ENCODE measurements at places on chromosomes 3 and 15. TPM values are rescaled to one million over a fixed set of nuclear protein-coding genes. Genes with fewer than 3 reads are reported as not detected.

Gene ANKUB1
- polyA plus RNA-seq, result not detected

Gene MAP6D1
- 2.6 TPM for polyA plus RNA-seq

Gene COLQ
- polyA plus RNA-seq, result 1.9 TPM

Gene MKRN2
- polyA plus RNA-seq, result 29.8 TPM

Gene PPP1R14D
- not detected for polyA plus RNA-seq

Gene IQCF5
- not detected for polyA plus RNA-seq

Gene GP9
- polyA plus RNA-seq, result not detected

GRCh38 chr3:184759666-184760200 is 47.9 kb upstream of the MAGEF1 start:
- H3K4me3 ChIP-seq, result no peak overlapping the region
- no peaks in the 10 kb centered on the region for H3K27me3 ChIP-seq
- no peaks in the 10 kb centered on the region for H3K36me3 ChIP-seq
- no peak overlapping the region for H3K27ac ChIP-seq
- H3K4me1 ChIP-seq, result peaks cover 2% of the 10 kb centered on the region

GRCh38 chr3:15654891-15655290 is 53.3 kb downstream of the BTD start:
- H3K27ac ChIP-seq, result no peak overlapping the region
- H3K4me3 ChIP-seq, result no peak overlapping the region
- H3K27me3 ChIP-seq, result no peaks in the 10 kb centered on the region
- DNase-seq, result no peak
- no peaks in the 10 kb centered on the region for H3K4me1 ChIP-seq
- H3K36me3 ChIP-seq, result no peaks in the 10 kb centered on the region

- peaks cover 35% of the 10 kb centered on the region for H3K4me1 ChIP-seq
- no peaks in the 10 kb centered on the region for H3K27me3 ChIP-seq
- H3K36me3 ChIP-seq, result no peaks in the 10 kb centered on the region
- no peak for DNase-seq
- H3K4me3 ChIP-seq, result no peak overlapping the region
Measured at GRCh38 chr3:159783780-159784742, 204.6 kb upstream of the IL12A start.

- H3K36me3 ChIP-seq, result no peaks in the 10 kb centered on the region
- H3K27me3 ChIP-seq, result no peaks in the 10 kb centered on the region
- no peak overlapping the region for H3K4me3 ChIP-seq
- no peak overlapping the region for H3K27ac ChIP-seq
Measured at GRCh38 chr3:70606018-70606417, 293.6 kb upstream of the MDFIC2 start.

- H3K4me1 ChIP-seq, result no peaks in the 10 kb centered on the region
- H3K36me3 ChIP-seq, result no peaks in the 10 kb centered on the region
- no peaks in the 10 kb centered on the region for H3K27me3 ChIP-seq
Measured at GRCh38 chr3:116849261-116849688, 139.7 kb downstream of the TUSC7 start.

DNA sequence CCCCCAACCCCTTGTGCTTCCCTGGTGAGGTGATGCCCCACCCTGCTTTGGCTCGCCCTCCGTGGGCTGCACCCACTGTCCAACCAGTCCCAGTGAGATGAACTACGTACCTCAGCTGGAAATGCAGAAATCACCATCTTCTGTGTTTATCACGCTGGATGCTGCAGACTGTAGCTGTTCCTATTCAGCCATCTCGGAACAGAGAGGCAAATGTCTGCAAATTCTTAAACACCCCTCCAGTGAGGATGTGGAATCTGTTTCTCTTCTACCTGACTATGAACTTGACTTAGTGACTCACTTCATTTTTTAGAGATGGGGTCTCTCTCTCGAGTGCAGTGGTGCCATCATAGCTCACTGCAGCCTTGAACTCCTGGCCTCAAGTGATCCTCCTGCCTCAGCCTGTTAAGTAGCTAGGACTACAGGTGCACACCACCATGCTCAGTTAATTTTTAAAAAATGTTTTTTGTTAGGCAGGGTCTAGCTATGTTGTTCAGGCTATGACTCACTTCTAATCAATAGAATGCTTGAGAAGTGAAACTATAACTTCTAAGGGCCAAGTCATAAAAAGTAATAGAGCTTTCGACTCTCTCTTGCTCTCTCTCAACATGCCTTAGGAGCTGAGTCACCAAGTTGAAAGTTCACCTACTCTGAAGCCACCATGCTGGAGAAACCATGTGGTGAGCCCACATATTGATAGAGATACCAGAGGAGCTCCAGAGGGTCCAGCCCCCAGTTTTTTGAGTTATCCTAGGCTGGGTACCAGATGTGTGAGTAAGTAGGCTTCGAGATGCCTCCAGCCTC is 11.5 kb upstream of the PARP14 start:
- no peak for DNase-seq
- no peak overlapping the region for H3K27ac ChIP-seq
- H3K27me3 ChIP-seq, result no peaks in the 10 kb centered on the region
- H3K4me1 ChIP-seq, result peaks cover 9% of the 10 kb centered on the region

- no peak overlapping the region for H3K4me3 ChIP-seq
- no peak overlapping the region for H3K27ac ChIP-seq
- H3K27me3 ChIP-seq, result no peaks in the 10 kb centered on the region
- peaks cover under 1% of the 10 kb centered on the region for H3K4me1 ChIP-seq
- no peaks in the 10 kb centered on the region for H3K36me3 ChIP-seq
Measured at GRCh38 chr15:35880896-35881295, 334.9 kb upstream of the DPH6 start.

GRCh38 chr3:71447803-71448202 is 135.7 kb downstream of the FOXP1 start:
- H3K4me1 ChIP-seq, result peaks cover 24% of the 10 kb centered on the region
- DNase-seq, result no peak
- no peak overlapping the region for H3K27ac ChIP-seq
- no peaks in the 10 kb centered on the region for H3K36me3 ChIP-seq
- no peak overlapping the region for H3K4me3 ChIP-seq
- no peaks in the 10 kb centered on the region for H3K27me3 ChIP-seq

DNA sequence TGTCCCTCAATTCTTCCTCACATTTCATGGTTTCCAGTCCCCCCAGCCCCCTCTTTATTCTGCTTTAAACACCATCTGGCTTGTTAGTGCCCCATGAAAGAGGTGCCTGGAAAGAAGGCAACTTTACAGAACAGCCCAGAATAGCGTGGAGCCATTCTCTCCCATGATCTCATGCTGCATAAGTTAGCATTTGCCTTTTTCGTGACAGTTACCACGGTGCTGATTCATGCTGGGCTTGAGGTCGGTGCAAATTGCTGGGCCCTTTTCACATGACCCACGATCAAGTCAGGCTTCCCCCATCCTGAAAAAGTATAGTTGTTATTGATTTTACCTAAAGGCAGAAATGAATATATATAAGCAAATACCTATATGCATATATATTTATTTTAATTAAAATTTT is 29.6 kb downstream of the SQOR start:
- H3K27ac ChIP-seq, result no peak overlapping the region
- no peak overlapping the region for H3K4me3 ChIP-seq
- H3K4me1 ChIP-seq, result no peaks in the 10 kb centered on the region
- no peaks in the 10 kb centered on the region for H3K27me3 ChIP-seq
- no peak for DNase-seq

GRCh38 chr15:95536638-95537037 is 793.9 kb upstream of the NR2F2 start:
- no peaks in the 10 kb centered on the region for H3K4me1 ChIP-seq
- H3K27ac ChIP-seq, result no peak overlapping the region
- H3K27me3 ChIP-seq, result no peaks in the 10 kb centered on the region
- no peak for DNase-seq
- H3K36me3 ChIP-seq, result no peaks in the 10 kb centered on the region
- no peak overlapping the region for H3K4me3 ChIP-seq

DNA sequence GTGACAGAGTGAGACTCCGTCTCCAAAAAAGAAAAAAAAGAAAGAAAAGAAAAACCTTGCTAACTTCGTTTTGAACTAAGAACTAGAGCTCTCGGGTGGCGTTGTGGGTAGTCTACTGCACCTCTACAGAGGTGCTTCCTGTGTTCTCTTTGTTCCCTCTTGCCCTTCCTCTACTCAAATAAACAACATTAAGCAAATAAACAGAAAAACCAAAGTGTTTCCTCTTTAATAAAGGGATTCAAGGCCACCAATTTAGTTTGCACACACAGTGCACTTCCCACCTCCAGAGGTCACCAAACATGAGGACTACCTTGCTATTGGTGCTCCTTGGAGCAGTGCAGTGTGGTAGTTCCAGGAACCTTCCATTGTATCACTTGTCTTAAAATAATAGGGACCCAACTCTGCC is 354.2 kb upstream of the TBL1XR1 start:
- no peak for DNase-seq
- H3K36me3 ChIP-seq, result no peaks in the 10 kb centered on the region
- H3K27me3 ChIP-seq, result no peaks in the 10 kb centered on the region

GRCh38 chr3:180594631-180595558 is 7.1 kb upstream of the TTC14 start:
- H3K27ac ChIP-seq, result no peak overlapping the region
- H3K36me3 ChIP-seq, result no peaks in the 10 kb centered on the region
- H3K4me1 ChIP-seq, result no peaks in the 10 kb centered on the region
- peak; percentile 39 for DNase-seq

DNA sequence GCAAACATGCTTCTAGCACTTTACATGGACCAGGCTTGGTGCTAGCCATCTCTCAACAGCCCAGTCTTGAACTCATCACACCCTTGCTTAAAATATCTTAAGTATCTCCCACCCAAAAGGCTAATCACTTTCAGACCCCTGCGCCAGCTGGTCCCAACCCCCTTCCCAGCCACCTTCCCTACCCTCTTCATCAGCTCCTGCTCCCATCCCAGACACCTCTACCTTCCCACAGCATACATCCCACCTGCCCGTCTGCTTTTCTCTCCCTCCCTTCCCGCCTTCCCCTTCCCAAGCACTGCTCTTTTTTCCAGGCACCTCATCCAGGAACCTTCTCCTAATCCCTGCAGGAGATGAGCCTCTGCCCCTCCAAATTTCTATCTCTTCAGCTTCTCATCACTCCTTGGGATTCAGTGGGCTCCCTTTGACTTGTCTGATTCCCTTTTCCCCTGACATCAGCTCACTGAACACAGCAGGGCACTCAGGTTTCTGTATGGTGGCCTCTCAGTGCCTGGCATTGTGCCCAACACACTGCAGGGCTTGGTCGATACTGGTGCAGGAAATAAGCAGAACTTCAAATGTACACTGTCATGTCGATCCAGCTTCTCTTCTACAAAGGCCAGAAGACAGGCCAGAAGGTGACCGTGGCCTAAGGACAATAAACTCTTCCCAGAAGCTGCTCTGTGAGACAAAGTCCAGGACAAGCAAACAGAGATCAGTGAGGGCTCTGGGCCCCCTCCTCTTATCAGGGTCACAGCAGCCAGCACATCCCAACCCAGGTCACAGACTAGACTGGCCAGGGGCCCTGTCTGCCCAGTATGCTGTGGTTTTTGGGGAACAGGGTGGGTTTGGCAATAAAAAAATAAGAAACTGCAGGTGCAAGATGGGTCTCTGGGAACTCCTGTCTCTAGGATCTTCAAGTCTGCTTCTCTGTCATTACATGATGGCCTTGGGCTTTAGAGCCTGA is 2.2 kb upstream of the ITIH1 start:
- peaks cover 9% of the 10 kb centered on the region for H3K27me3 ChIP-seq
- DNase-seq, result peak; percentile 14

GRCh38 chr3:114294940-114295480 is 1.2 kb downstream of the TIGIT start:
- no peak for DNase-seq
- H3K4me3 ChIP-seq, result no peak overlapping the region
- H3K4me1 ChIP-seq, result no peaks in the 10 kb centered on the region
- H3K27ac ChIP-seq, result no peak overlapping the region
- no peaks in the 10 kb centered on the region for H3K27me3 ChIP-seq
- no peaks in the 10 kb centered on the region for H3K36me3 ChIP-seq

GRCh38 chr3:99945328-99945995 is 127.8 kb downstream of the CMSS1 start:
- DNase-seq, result no peak
- no peaks in the 10 kb centered on the region for H3K36me3 ChIP-seq
- H3K27ac ChIP-seq, result no peak overlapping the region
- no peaks in the 10 kb centered on the region for H3K27me3 ChIP-seq

DNA sequence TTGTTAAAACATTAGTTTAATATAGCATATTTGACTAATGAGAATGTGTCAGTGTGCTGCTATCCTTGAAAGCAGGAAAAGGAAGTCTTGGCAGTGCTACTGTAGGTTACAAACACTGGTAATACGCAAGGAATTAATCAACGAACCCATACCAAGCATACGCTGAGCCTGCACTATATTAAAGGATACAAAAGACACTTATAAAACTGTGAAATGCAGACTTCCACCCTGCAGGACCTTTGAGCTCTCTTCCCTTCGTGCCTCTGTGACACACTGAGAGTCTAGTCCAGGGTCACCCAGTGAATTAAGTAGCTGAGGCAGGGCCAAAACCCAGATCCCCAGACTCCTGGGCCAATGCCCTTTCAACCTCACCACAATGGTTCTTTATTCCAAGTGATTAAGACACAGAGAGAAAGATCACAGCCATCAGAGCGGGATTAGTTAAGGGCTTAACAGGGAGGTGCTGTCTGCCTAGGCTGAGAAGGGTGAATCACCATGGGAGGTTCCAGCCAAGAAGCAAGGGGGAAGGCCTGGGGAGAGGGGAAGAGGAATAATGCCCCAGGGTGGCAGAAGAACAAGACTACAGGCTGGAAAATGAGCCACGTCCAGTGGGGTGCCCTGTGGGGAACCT is 6.8 kb downstream of the ANXA2 start:
- DNase-seq, result no peak
- H3K27me3 ChIP-seq, result no peaks in the 10 kb centered on the region
- H3K4me1 ChIP-seq, result peaks cover 56% of the 10 kb centered on the region
- peak overlapping the region; percentile 95 for H3K4me3 ChIP-seq
- H3K36me3 ChIP-seq, result peaks cover 38% of the 10 kb centered on the region

All from SK-N-SH (cell line).